ENCODE measurements at places on chromosomes 4 and X. TPM values are rescaled to one million over a fixed set of nuclear protein-coding genes. Genes with fewer than 3 reads are reported as not detected.

Gene CFAP47
- total RNA-seq: 0.03 TPM

Gene SPATA18
- total RNA-seq: 3.5 TPM

GRCh38 chrX:73831500-73831899 lies 268.5 kb downstream of the CHIC1 start:
- H3K4me1 ChIP-seq: no peaks in the 10 kb centered on the region
- H3K4me3 ChIP-seq: no peak overlapping the region
- DNase-seq: no peak
- no peak overlapping the region for H3K27ac ChIP-seq

Gene DCAF16
- total RNA-seq: 30.1 TPM

DNA sequence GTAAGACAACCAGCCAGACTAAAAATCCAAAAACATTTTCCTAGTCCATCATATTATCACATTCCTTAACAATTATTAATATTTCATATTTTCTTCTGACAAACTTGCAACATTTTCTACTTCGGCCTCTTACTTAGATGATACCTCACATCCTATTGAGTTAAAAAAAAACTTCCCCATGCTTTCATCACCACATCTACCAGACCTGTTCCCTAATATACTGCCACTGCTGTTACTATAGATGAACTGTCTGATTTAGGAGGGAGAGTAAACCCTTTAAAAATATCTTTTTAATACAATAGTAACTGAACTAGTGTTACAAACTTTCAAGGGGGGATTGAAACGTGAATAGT lies 1.5 kb downstream of the FAM200B start:
- H3K4me3 ChIP-seq: no peak overlapping the region
- H3K27ac ChIP-seq: no peak overlapping the region
- H3K36me3 ChIP-seq: no peaks in the 10 kb centered on the region
- no peak for DNase-seq
- 0 out of 2 replicates have a peak, but pooled peaks cover 4% of the 10 kb centered on the region for H3K4me1 ChIP-seq
- H3K27me3 ChIP-seq: no peaks in the 10 kb centered on the region

- no peaks in the 10 kb centered on the region for H3K27me3 ChIP-seq
- peaks cover 5% of the 10 kb centered on the region for H3K4me1 ChIP-seq
- no peak for DNase-seq
- peaks cover 2% of the 10 kb centered on the region for H3K36me3 ChIP-seq
- H3K4me3 ChIP-seq: no peak overlapping the region
Measured at GRCh38 chr4:148017801-148018200, 285.9 kb downstream of the ARHGAP10 start.

DNA sequence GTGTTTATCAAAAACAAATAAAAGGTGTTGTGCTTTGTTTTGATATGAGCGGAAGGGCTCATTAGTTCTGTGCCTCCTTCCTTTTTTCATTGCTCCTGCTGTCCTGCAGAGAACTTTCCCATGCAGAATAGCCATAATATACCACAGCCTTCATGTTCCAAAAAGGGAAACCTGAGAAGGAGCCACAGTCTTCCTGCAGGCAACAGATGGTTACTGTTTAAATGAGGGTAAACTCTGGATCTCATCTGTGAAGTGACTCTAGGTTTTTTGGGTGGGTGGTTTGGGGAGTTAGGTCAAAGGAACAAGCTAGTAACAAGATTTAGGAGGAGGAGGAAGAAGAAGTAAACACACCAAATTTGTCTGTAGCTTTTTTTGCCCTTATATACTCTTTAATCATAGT lies 131.8 kb downstream of the BMPR1B start:
- no peak overlapping the region for H3K27ac ChIP-seq
- H3K4me1 ChIP-seq: no peaks in the 10 kb centered on the region
- H3K4me3 ChIP-seq: no peak overlapping the region
- DNase-seq: no peak

Gene UGDH
- 32.9 TPM for total RNA-seq

DNA sequence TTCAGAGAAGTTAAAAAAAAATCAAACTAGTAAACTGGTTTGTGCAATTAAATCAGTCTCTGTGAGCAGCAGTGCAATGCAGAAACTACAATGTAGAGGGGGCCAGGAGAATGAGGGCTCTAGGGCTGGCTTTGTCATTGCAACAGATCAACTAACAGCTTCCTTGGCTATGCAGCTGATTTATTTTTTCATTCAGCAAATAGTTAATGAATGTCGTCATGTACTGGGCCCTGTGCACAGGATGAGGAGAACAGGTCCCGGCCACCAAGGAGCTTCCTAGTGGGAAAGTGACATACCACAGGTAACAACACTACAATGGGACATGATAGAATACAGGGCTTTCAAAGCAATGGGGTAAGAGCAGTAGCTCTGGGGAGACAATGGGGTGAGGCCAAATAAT lies 190.1 kb downstream of the NSUN7 start:
- H3K4me1 ChIP-seq: no peaks in the 10 kb centered on the region
- no peaks in the 10 kb centered on the region for H3K27me3 ChIP-seq
- no peak for DNase-seq
- no peak overlapping the region for H3K27ac ChIP-seq

GRCh38 chr4:76611616-76612207 lies 176.7 kb downstream of the SHROOM3 start:
- H3K4me1 ChIP-seq: peaks cover 19% of the 10 kb centered on the region
- H3K4me3 ChIP-seq: no peak overlapping the region
- H3K27ac ChIP-seq: no peak overlapping the region
- no peaks in the 10 kb centered on the region for H3K36me3 ChIP-seq

- H3K27ac ChIP-seq: no peak overlapping the region
- H3K4me1 ChIP-seq: no peaks in the 10 kb centered on the region
- no peak for DNase-seq
- H3K4me3 ChIP-seq: no peak overlapping the region
- no peaks in the 10 kb centered on the region for H3K36me3 ChIP-seq
- no peaks in the 10 kb centered on the region for H3K27me3 ChIP-seq
Measured at GRCh38 chr4:84879651-84880200, 86.8 kb downstream of the WDFY3 start.

Gene DOK7
- total RNA-seq: 0.27 TPM

DNA sequence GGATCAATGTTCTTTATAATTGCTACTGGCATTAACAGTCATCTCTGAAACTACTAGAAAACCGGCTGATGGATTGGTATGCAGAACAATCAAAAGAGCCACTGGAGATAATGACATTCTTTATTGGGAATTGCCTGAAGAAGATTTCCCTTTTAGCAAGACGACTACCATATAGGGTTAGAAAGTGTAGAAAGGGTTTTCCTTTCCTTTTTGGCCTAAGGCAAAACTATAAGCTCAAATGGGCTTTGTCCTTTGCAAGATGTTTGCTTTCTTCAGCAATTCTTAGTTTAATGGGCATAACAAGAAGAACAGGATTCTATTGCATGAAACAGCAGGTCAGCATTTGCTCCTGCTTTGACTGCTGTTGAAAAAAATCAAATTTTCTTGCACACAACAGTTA lies 214.2 kb upstream of the PCDH10 start:
- no peaks in the 10 kb centered on the region for H3K36me3 ChIP-seq
- H3K27me3 ChIP-seq: no peaks in the 10 kb centered on the region
- DNase-seq: no peak
- no peak overlapping the region for H3K27ac ChIP-seq
- H3K4me3 ChIP-seq: no peak overlapping the region

DNA sequence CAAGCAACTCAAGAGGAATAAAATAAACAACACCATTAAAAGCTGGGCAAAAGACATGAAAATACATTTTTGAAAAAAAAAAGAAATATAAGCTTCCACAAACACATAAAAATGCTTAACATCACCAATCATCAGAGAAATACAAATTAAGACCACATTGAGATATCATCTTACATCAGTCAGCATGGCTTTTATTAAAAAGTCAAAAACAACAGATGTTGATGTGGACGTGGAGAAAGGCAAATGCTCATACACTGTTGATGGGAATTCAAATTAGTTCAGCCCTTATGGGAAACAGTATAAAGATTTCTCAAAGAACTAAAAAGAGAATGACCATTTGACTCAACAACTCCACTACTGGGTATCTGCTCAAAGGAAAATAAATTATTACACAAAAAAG lies 59.6 kb downstream of the STK32B start:
- no peaks in the 10 kb centered on the region for H3K36me3 ChIP-seq
- DNase-seq: no peak
- H3K27ac ChIP-seq: no peak overlapping the region

DNA sequence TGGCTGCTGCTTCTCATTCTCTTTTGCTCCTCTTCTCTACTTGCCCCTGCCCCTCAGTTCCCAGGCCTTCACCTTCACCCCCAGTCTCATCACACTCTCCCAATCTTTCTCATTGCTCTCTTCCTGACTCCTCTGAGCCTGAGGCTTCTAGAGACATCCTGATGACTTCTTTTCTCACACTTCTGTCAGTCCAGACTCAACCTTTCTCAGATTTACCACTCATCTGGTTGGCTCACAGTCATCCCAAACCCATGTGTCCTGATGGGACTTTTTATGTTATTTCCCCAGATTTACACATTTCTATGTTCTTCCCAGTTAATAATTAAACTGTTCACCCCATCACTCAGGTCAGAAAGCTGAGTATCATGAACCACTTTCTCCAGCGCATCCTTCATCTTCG lies 68.0 kb downstream of the TMA16 start:
- no peak overlapping the region for H3K27ac ChIP-seq
- no peak for DNase-seq
- H3K27me3 ChIP-seq: no peaks in the 10 kb centered on the region
- H3K4me1 ChIP-seq: peaks cover 8% of the 10 kb centered on the region
- no peak overlapping the region for H3K4me3 ChIP-seq
- H3K36me3 ChIP-seq: no peaks in the 10 kb centered on the region

GRCh38 chr4:114563536-114564315 lies 34.9 kb upstream of the UGT8 start:
- no peaks in the 10 kb centered on the region for H3K4me1 ChIP-seq
- DNase-seq: no peak
- no peaks in the 10 kb centered on the region for H3K27me3 ChIP-seq
- H3K36me3 ChIP-seq: no peaks in the 10 kb centered on the region
- no peak overlapping the region for H3K27ac ChIP-seq

Gene RHOXF2
- total RNA-seq: not detected

GRCh38 chr4:165462009-165462408 lies 83.2 kb downstream of the CPE start:
- no peak for DNase-seq
- H3K36me3 ChIP-seq: no peaks in the 10 kb centered on the region

Gene ARL9
- not detected for total RNA-seq

Gene SEC31A
- 119 TPM for total RNA-seq

Gene ADH7
- total RNA-seq: not detected

GRCh38 chr4:140300271-140300970 lies 73.0 kb upstream of the SCOC start:
- no peak for DNase-seq
- no peak overlapping the region for H3K27ac ChIP-seq
- H3K36me3 ChIP-seq: no peaks in the 10 kb centered on the region
- no peaks in the 10 kb centered on the region for H3K4me1 ChIP-seq

GRCh38 chrX:106905064-106905708 lies 2.0 kb upstream of the RIPPLY1 start:
- H3K4me1 ChIP-seq: no peaks in the 10 kb centered on the region
- H3K27ac ChIP-seq: no peak overlapping the region
- no peaks in the 10 kb centered on the region for H3K36me3 ChIP-seq
- no peak for DNase-seq
- H3K4me3 ChIP-seq: no peak overlapping the region
- H3K27me3 ChIP-seq: no peaks in the 10 kb centered on the region

DNA sequence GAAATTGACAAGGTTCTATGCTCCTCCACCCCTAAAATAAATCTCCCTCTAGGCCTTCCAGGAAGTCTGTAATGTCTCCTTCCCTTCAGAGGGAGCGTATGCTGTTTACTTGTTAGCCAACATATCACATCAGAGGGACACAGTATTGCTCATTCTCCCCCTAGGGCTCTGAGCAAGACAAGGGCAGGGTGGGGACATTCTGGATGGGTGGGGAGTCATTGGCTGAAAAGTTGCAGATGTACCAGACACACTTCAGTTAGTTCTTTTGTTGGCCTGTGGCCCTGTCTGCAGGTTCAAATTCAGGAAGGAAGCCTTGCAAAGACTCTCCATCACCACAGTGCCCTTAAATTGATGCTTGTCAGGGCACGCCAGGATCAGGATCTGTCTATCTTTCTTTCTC lies 106.3 kb upstream of the TEX13D start:
- H3K27me3 ChIP-seq: no peaks in the 10 kb centered on the region
- no peaks in the 10 kb centered on the region for H3K4me1 ChIP-seq
- H3K4me3 ChIP-seq: no peak overlapping the region
- no peaks in the 10 kb centered on the region for H3K36me3 ChIP-seq

Gene TMSB15B
- total RNA-seq: 10.3 TPM

GRCh38 chrX:39047174-39047573 lies 245.9 kb downstream of the MID1IP1 start:
- DNase-seq: no peak
- no peaks in the 10 kb centered on the region for H3K27me3 ChIP-seq

- H3K27ac ChIP-seq: no peak overlapping the region
- no peaks in the 10 kb centered on the region for H3K27me3 ChIP-seq
- no peak for DNase-seq
- no peaks in the 10 kb centered on the region for H3K4me1 ChIP-seq
- no peak overlapping the region for H3K4me3 ChIP-seq
Measured at GRCh38 chr4:94852616-94853015, 94.9 kb downstream of the BMPR1B start.

Gene SCRG1
- total RNA-seq: not detected

Gene C4orf54
- total RNA-seq: not detected

DNA sequence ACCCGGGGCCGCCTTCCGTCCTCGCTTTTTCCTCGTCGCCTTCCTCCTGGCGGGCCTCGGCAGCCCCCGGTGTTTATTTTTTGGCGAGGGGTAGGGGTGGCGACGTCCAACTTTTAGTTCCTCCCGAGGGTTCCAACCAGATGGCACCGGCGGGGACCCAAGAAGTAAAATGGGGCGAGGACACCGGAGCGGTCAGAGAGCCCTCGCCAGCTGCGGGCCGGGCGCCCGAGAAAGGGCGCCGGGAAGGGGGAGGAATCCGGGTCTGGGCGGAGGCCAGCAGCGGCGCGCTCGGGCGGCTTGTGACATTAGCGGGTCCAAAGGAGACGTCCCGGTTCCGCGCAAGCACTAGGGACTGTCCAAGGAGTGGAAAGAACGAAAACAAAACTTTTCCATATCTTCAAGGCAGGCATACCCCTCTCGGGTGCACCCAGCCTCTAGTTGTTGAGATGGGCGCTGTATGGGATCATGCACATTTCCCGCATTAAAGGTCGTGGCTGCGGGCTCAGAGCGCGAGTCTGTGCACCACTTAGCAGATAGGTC lies 691 bp upstream of the USP46 start:
- DNase-seq: no peak

Gene DGKK
- total RNA-seq: not detected

Gene SERPINA7
- total RNA-seq: not detected

GRCh38 chr4:72702948-72703347 lies 133.9 kb upstream of the ADAMTS3 start:
- H3K27me3 ChIP-seq: no peaks in the 10 kb centered on the region
- no peaks in the 10 kb centered on the region for H3K4me1 ChIP-seq
- no peak overlapping the region for H3K27ac ChIP-seq
- no peak overlapping the region for H3K4me3 ChIP-seq
- no peak for DNase-seq
- no peaks in the 10 kb centered on the region for H3K36me3 ChIP-seq

Gene MAGEA9B
- not detected for total RNA-seq

DNA sequence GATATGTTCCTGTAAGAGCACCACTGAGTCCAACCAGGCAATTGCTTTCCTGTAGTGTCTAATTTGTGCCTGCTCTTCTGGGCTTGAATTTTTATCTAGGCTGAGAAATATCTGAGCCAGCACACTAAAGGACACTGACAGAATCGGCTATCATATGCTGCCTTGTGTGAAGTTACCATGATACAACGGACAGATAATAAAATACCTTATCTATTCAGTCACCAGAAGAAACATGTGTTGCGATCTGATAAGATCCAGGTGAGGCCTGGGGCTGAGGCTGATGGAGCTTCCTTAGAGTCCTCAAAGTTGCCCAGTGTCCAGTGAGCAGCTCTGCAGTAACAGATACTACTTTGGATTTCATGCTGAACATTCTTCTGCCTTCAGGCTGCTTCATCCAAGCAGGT lies 111.8 kb downstream of the ZNF518B start:
- no peak for DNase-seq
- no peaks in the 10 kb centered on the region for H3K27me3 ChIP-seq
- no peaks in the 10 kb centered on the region for H3K36me3 ChIP-seq

Data from GM12878 (cell line).